ENCODE measurements at places on chromosomes 2 and 18. TPM values are rescaled to one million over a fixed set of nuclear protein-coding genes. Genes with fewer than 3 reads are reported as not detected.

The APLF gene
- polyA plus RNA-seq: 4.1 TPM

DNA sequence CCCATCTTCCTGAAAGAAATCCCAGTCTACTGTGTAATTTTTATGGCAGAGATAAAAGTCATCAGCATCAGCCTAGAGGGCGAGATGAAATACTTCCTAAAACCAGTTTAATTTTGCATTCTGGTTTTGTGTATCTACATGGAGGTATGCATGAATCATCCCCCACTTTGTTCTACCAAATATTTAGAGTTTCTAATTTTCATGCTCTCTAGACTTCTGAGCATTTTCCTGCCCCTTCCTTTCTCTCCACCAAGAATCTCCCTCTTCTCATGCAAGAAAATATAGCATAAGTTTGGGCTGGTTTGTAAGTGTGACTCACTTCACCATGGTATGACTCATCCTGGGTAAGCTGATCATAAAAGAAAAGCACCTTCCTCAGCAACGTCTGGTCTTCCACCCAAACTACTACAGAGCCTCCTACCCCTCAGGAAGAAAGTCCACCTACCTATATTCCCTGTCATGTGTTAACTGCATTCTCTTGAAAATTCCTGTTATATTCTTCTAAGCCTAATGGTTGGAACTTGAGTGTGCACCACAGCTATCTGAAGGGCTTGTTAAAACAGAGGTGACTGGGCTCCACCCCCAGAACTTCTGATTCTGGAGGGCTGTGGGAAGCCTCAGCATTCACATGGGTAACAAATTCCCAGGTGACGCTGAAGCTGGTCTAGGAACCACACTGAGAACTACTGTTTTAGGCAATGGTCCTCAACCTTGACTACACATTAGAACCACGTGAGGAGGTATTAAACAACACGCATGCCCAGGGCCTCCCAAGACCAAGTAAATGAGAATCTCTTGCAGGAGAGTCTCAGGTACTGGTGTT, 37.4 kb upstream of the RAPGEF4 start:
- DNase-seq: no peak

DNA sequence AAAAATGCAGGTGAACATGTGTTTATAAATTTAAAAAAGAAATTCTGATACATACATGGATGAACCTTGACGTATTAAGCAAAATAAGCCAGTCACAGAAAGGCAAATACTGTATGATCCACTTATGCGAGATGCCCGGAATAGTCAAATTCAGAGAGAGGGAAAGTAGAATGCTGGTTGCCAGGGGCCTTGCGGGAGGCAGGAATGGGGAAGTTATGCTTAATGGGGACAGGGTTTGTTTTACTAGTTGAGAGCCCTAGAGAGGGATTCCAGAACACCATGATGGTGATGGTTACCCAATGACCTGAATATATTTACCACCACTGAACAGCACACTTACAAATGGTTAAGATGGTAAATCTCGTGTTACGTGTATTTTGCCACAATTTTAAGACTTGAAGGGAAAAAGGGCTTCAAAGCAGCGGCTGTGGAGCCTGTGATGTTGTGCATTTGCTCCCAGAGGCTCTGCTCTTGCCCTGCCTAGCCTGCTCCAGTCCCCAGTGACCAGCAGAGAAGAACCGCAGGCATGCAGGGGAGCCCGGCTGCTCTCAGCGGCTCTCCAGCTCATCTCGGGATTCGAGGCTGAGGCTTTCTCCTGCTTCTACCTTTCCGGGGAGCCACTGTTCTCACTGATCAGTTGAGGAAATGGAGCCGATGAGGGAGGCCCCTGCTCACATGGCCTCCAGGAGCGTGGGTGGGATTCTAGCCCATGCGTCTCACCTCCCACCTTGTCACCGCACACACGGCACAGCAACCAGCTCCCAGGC, 51.7 kb upstream of the TFCP2L1 start:
- no peak for DNase-seq

DNA sequence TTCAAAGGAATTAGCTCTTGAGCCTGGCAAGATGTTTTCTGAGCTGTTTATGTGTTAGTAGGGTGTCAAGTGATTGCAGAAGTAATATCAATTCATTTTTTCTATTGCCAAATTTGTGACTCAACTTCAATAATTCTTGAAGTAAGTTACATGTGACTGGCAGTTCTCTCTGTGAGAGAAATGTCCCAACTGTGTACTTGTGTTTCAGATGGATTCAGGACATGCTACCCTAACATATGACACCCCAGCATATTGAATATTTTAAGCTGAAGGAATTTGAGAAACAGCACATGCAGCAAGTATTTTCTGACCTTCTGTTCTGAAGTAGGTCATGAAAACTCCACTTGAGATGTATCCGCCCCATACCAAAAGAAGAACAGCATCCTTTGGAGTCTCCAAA, 263.6 kb downstream of the XIRP2 start:
- no peak for DNase-seq

The CD8B2 gene
- polyA plus RNA-seq: 0.24 TPM

DNA sequence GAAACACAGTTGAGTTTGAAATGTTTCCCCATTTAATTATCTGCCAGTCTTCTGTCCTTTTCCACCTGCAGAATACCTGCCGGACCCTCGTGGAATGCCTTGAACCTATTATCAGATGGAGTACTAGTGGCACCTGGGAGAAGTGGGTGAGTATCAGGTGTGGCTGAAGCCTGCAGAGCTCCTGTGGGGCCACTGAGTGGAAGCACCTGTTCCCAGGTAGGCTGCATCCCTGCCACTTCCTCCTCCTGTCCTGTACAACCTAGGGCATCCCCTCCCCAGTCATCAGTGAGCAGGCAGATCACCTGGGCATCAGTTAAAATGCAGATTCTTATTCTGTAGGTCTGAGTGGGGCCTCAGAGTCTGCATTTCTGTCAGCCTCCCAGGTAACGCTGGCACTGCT, 80.8 kb upstream of the BZW1 start:
- no peak for DNase-seq

DNA sequence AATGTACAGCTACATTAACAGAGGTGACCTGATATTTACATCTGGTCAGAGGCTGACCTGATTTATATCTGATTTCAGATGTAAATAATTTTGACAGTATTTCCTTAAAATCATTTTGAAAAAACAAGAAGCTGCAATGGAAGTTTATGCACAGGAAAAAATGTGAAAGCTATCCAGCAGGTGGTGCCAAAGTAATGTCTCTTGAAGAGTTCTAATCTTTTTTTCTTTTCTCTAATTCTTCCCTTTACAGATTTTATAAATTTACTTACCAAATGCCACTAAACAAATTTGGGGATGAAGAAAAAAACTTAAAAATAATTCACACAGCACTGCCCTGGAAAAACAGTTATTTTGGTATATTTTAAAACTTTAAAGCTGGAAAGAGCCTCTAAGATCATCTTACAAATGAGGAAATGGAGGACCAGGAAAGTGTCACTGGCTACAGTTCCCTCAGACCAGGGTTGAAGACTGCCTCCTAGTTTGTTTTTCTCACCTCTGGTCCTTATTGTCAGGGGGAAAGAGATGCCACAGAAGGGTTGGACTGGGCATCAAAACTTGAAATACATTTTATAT, 16.4 kb upstream of the FBLN7 start:
- DNase-seq: no peak

GRCh38 chr2:166518634-166519390, 24.8 kb upstream of the SCN7A start:
- DNase-seq: no peak

GRCh38 chr18:68436485-68436884, 278.4 kb downstream of the TMX3 start:
- DNase-seq: no peak

DNA sequence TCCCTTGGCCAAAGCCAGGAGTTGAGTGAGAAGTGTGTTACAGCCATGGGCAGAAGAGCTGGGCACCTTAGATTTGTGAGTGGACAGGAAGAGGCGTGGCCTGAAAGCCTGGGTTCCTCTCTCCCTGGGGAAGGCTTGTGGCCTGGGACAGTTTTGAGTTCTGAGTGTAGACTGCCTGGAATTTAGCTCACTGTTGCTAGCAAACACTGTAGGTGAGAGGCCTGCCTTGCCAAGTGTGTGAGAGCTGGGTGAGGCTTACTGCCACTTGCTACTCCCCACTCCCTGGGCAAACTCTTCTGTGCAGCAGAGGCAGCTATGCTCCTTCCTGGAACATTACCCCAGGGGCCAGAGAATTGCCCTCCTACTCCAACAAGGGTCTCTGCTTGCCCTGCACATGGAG, 150.0 kb upstream of the GALNT5 start:
- no peak for DNase-seq

The DSG4 gene
- polyA plus RNA-seq: 0.03 TPM

GRCh38 chr2:205056151-205056561, 510.9 kb downstream of the PARD3B start:
- no peak for DNase-seq

- DNase-seq: no peak
Observed at GRCh38 chr18:57621246-57621604, 411 bp downstream of the NARS1 start.

DNA sequence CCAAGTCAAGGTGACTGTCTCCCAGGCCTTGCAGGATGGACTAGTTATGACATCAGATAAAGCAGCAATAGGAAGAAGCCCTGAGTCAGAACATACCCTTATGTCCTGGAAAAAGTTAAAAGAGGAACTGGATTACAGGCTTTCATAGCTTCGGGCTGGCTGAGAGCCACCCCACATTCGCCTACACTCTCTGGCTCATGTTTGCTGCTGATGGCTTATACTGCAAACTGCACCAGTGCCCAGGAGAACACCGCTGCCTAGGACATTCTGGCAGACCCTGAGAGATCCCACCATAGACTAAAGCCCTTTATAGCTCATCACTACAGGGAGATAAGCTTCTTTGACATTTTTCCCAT, 20.3 kb downstream of the SLC8A1 start:
- no peak for DNase-seq

DNA sequence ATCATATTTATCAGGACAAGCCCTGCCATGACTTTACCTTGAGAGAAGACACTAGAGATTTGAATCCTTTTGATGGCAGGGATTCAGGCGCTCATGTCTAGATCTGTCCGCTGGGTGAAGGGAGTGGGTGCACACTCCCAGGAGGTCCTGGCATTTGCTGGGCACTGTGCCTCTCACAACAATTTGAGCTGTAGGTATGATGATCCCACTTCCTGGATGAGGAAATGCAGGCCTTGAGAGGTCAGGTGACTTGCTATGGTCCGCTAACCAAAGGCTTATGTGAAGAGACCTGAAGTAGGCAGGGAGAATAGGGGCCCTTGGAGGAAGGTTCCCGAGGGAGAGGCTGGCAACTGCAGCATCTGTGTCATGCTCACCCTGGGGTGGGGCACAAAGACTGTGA, 206.1 kb downstream of the HAUS1 start:
- no peak for DNase-seq

GRCh38 chr2:69779258-69780001, 37.5 kb downstream of the ANXA4 start:
- DNase-seq: no peak

DNA sequence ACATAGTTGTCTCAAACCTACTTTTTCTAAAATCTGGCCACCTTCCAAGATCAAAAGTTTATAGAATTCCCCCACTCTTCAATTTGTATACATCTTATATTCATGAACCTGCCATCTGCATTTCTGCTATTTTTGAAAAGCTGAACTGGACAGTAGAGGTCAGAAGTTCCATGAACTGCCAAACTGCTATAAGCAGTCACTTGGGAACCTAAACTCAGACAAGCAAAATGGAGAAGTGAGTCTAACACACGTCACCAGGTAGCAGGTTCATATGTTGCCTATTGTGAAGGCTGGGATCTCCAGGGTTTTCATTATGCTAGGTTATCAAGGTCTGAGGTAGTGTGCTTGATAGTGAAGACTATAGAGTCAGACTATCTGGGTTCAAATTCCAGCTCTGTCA, 2.0 kb upstream of the MYO1B start:
- no peak for DNase-seq

DNA sequence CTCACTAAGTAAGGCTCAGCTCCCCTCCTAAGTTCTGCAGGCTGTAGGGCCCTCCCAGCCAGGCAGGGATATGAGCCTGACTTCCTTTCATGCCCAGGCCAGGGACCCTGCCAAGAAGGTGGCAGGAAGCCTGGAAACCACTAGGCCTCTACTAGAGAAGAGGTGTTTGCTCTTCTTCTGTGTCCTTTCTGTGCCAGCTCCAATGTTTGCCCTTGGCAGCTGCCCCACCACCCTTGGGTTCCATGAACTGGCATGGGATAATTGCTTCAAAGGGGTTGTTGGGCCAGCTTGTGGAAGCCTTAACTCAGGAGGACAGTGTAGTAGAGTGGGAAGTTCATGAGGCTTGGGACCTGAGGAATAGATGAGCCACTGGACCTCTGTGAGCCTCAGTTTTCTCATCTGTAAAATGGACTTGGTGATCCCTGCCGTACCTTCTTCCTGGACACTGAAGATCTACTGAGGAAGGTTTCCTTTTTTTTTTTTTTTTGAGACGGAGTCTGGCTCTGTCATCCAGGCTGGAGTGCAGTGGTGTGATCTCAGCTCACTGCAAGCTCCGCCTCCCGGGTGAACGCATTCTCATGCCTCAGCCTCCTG, 3.9 kb downstream of the SLC35F6 start:
- DNase-seq: no peak

- DNase-seq: no peak
Observed at GRCh38 chr2:98849113-98849512, 86.9 kb downstream of the CRACDL start.

DNA sequence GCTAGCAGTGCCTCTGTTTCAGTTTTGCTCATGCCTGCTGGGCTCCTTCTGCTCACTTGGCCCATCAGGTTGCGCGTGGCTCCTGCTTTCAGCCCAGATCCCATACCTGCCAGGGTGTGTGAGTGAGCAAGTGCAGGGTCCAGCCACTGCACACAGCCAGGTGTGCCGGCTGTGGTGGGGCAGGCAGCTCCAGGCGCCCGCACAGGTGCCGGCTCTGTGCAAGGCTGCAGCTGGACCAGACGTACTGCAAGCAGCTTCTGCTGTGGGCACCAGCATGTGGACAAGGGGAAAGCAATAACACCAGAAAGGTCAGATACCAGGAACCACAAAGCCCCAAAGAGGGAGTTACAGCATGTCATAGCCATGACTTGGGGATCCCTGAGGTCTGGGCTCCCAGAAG, 5.6 kb upstream of the PCARE start:
- no peak for DNase-seq

The ZAP70 gene
- 2.3 TPM for polyA plus RNA-seq

- no peak for DNase-seq
Observed at GRCh38 chr2:20622731-20623130, 28.2 kb downstream of the HS1BP3 start.

GRCh38 chr2:239344857-239345216, 56.0 kb downstream of the HDAC4 start:
- DNase-seq: no peak

DNA sequence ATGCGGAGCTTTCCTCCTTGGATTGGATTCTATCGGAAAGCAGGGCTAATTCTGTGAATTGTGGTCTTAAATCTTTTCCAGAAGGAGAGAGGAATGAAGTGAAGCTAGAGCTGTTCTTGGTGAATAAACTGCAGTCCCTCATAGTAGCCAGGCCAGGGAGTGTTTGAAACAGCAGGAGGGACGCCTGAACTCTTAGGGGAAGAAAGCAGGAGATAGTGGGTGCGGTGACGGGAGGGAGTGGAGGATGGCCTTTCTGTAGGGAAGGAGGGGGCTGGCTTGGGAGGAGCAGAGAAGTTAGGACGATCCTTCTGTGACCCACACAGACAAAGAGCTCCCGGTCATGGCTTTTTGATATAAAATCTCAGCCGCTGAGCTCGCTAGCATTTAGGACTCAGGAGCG, 47.5 kb upstream of the KCNF1 start:
- no peak for DNase-seq

Measured in right renal cortex interstitium (tissue), 3 donors.